Frontal cortex (tissue), 4 donors: ENCODE measurements at places on chromosomes 3 and 15. TPM values are rescaled to one million over a fixed set of nuclear protein-coding genes. Genes with fewer than 3 reads are reported as not detected.

DNA sequence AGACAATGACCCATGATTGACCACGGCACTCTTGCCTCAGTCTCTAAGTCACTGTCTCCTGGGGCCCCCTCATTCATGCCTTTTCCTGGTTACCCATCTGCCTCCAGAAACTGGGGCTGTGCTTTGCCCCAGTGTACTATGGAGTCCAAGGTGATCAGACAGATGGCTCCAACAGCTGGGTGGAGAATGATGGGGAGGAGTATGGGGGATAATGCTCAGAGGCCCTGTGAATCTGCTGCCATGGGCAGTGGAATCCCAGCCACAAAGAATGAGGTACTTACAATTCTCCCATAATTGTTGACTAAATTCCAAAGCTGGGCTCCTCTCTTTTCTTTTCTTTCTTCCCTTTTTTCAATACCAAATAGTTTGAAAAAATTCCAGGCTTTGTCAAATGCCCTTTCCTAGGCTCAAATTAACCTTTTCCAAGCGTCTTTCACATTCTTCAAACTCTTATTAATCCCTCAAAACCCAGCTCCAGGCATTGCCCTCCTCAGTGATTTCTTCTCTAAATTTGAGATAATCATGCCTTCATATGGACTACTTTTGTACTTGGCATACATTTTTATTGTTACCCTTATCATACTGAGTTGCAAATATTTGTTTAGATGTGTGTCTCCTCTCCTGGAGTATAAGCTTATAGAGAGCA, 148.5 kb upstream of the ICE2 start:
- DNase-seq: no peak

DNA sequence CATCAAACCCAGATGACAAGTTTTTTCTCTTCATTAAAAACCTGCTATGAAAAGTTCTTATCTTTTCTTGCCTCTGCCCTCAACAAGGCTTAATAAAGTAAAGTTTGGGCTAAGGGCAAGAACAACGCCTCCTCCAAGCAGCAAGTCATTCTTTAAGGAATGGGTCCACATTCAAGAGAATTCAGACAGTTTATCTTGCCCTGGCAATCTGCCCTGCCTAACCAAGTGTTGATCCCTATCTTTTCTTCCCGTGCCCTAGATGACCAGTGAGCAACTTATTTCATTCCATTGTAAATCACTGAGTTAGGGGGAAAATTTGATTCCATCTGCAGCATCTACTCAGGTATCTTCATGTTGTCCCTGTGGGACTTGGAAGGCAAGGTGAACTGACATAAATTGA, 370.3 kb upstream of the DPPA4 start:
- no peak for DNase-seq

DNA sequence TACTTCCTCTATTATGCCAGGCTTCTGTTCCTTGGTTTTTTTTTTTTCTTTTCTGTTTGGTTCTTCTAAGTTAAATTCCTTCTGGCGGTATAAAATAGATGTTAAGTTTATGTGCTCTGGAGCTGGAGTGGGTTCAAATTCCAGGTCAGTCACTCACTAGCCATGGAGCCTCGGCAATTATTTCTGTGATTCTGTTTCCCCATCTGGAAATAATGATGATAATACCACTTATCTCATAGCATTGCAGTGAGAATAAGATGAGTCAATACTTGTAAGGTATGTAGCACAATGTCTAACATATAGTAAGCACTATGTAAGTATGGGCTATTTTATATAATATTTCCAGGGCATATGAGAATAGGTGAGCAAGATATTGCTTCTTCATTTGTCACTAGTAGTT, 33.2 kb upstream of the ZDHHC23 start:
- DNase-seq: no peak

- DNase-seq: no peak
These were observed 774.3 kb downstream of the TUSC7 start for GRCh38 chr3:117483839-117484238.

The SKIL gene
- 160 TPM for total RNA-seq
